Hypothalamus (tissue), 51 donors: ENCODE measurements at places on chromosomes 7 and 10.

GRCh38 chr7:137838706-137839315 is 8.0 kb downstream of the DGKI start:
- no peak for DNase-seq

- no peak for DNase-seq
Measured at GRCh38 chr7:6198689-6199595, 73.5 kb downstream of the CYTH3 start.

DNA sequence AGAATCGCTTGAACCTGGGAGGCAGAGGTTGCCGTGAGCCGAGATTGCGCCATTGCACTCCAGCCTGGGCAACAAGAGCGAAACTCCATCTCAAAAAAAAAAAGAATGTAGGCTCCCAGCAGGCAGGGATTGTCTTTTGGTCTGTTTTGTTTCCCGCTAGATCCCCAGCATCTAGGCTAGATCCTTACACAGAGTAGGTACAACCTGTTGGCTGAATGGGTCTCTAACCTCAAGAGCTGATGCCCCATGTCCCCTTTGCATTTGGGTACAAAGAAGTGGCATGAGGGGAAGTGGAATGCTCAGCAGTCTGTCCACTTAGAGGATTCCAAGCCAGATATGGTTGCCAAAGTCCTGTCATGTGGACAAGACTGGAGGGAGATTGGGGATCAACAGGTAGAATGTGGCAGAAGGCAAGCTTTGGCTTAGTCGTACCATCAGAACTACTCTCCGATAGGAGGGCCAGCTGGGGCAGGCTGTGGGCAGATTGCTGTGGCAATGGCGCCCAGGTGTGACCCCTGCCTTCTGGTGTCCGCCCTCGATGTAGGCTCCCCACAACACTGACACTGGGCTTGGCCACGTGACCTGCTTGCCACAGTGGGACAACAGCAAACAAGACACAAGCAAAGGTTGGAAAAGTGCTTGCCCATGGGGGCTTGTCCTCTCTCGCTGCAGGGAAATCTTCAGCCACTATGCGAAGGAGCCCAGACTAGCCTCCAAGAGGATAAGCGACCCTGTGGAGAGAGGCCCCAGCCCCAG is 21.4 kb downstream of the LEP start:
- no peak for DNase-seq

GRCh38 chr7:77434570-77435275 is 18.6 kb upstream of the GSAP start:
- no peak for DNase-seq
